ENCODE measurements at places on chromosomes 2 and 18.
A peak's percentile ranks its signal among the peaks of the same experiment; 100 is the strongest.

- DNase-seq, result no peak
Observed at GRCh38 chr18:63476668-63477067, at the start of gene SERPINB5. Gene SERPINB5 (plus strand): TSS chr18:63476958. CDS start chr18:63484429, 7,471 bp downstream.

DNA sequence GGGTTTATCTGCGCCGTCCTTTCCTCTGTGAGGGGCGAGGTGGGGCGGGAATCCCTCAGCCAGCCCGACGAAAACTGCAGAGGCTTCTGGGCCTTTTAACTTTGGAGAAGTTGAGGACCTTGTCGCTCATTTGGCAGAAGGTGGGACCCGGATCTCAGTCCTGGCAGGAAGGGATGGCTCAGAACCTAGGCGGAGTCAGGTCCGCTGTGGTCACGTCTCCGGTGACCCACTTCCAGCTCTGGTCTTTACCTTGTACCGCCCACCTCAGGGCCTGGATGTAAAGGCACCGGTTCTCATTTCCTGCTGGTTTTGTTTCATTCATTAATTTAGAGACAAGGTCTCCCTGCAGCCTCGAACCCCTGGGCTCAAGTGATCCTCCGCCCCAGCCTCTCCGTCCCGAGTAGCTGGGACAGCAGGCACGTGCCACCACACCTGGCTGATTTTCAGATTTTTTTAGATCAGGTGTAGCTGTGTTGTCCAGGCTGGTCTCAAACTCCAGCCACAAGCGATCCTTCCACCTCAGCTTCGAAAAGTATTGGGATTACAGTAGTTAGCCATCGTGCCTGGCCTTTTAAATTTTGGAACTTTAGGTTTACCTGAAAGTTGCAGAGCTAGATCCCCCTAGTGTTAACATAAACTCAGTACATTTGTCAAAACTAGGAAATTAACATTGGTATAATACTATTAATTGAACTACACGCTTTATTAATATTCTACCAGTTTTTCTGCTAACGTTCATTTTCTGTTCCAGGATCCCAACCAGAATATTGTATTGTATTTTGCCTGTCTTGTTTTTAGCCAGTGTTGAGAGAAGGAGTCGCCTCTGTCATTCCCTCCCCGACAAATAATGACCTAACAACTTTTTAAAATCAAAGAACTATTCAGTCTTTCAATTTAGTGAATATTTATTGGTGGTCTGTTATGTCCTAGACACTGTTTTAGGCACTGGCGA is 852 bp downstream of the POLI start:
- DNase-seq, result no peak

GRCh38 chr18:70037431-70038061 is 89.9 kb upstream of the CD226 start:
- DNase-seq, result no peak

DNA sequence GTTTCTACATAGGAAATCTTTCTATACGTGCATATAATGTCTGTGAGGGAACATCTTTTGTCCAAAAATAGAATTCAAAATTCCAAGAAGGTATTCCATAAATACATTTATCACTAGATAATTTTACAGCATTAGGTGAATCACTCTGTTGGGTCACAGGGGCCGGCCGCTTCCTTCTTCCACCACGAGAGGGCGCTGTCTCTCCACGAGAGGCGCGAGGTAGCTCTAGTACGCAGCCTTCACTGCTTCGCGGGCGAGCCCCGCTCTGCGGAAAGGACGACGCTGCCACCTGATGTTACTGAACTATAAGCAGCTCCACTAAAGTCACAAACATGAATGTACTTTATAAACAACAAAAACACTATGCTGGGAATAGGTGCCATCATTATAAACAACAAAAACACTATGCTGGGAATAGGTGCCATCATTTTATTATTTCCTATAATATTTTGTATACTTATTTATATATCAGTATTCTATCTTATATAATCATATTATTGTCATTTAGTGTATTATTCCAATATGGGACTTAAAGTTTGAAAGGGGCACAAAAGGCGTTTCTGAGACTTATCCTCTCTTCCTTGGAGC is 69.4 kb upstream of the REV1 start:
- peak; percentile 71 for DNase-seq

GRCh38 chr18:3448838-3449511 is 997 bp upstream of the TGIF1 start:
- DNase-seq, result peak; percentile 72

DNA sequence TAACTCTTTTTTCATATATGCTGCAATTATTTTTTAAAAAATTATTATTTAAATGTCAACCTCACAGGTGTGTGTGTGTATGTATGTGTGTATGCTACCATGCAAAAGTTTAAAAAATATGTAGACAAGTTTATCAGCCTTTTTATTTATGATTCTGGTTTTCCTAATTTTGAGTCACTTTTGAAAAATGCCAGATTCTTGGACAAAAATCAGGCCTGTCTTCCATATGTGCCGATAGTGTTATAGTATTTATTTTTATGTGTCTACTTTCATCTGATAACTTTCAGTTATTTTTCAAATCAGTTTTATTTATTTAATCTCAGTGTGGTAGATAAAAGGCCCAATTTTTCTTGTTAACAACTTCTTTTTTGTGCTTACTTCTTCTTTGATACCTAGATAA is 176.2 kb downstream of the RDH14 start:
- DNase-seq, result no peak

GRCh38 chr2:12921321-12921720 is 204.6 kb downstream of the TRIB2 start:
- no peak for DNase-seq

- DNase-seq, result no peak
Observed at GRCh38 chr2:230170532-230170931, 49.3 kb downstream of the SP110 start.

GRCh38 chr2:45788401-45788800 is 136.9 kb downstream of the PRKCE start:
- no peak for DNase-seq

GRCh38 chr2:25215948-25216679 is 47.7 kb upstream of the POMC start:
- DNase-seq, result peak; percentile 69

- DNase-seq, result no peak
Observed at GRCh38 chr2:226185616-226186211, 613.9 kb downstream of the IRS1 start.

- DNase-seq, result no peak
Observed at GRCh38 chr2:135245071-135245470, 193.0 kb downstream of the RAB3GAP1 start.

- DNase-seq, result no peak
Observed at GRCh38 chr2:123086613-123087385, 938.3 kb upstream of the CNTNAP5 start.

DNA sequence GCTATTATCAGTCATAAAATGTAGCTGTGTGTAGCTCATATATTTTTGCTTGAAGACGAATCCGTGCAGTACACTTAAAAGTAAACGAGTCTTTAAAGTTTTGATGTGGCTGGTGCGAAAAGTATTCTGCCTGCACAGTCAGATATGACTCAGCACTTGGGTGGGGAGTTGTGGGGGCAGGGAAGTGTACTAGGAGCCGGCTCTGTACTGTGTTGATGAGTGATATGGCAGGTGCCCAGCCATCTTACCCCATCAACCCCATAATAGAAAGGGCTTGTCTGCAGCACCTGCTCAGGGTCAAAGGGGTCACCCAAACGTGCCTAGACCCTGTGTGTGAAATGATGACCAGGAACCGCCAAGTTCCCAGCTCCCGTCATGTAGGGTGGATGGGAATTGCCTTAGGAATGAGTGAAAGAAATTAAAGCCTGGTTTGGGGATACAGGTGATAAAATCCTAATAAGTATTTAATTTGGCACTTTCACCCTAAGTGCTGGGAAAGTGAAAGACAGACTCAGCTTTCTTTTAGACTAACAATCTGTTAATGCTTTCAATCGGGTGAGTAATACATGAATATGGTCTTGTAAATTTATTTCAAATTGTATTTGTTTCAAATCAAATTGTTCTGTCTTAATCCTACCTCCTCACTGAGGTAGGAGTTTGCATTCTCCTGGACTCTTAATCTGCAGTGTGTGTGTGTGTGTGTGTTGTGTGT is 48.0 kb downstream of the BCL2L11 start:
- DNase-seq, result no peak

GRCh38 chr18:37937287-37937686 is 371.7 kb upstream of the CELF4 start:
- no peak for DNase-seq

- peak; percentile 79 for DNase-seq
Observed at GRCh38 chr2:181457121-181457740, at the start of gene ITGA4. Gene ITGA4 (plus strand): TSS chr2:181457386. CDS start chr2:181457655, 269 bp downstream.

DNA sequence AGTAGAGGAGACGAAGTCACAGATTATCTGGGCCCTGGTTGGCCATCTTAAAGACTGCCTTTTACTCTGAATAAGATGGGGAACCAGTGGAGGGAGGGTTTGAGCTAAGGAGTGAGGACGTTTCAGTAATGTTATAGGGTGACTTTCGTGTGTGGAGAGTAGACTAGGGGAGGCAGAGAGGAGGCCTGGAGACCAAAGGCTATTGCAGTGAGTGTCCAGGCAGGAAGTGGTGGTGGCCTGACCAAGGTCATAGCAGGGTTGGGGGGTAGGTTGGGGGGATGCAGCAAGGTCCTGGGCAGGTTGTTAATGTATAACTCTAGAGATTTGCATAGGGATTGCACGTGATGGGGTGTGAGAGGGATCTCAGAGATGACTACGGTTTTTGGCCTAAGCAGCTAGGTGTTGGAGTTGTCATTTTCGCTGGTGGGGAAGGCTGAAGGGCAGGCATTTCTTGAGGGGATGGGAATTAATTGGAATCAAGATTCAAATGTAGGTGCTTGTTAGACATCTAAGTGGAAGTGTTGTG is 4.9 kb downstream of the CEP192 start:
- no peak for DNase-seq

DNA sequence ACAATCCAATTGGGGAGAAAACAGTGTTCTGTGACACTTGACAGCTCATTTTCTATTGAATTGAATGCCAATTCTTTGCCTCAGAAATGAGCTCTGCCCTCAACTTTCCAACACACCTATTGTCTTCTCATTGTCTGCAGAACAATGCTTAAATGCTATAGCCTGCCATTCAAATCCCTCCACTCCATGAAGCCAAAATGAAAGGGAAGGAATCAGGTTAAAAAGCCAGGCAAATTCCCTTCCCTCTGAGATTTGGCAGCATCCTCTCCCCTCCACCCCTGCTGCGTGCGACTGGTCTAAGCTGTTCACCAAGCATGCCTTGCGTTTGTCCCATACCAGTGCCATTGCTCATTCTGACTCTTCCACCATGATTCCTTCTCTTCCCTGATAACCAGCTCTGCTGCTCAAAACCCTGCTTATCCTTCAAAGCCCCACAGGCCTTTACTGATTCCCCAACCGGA is 32.4 kb upstream of the TMEM131 start:
- DNase-seq, result no peak

DNA sequence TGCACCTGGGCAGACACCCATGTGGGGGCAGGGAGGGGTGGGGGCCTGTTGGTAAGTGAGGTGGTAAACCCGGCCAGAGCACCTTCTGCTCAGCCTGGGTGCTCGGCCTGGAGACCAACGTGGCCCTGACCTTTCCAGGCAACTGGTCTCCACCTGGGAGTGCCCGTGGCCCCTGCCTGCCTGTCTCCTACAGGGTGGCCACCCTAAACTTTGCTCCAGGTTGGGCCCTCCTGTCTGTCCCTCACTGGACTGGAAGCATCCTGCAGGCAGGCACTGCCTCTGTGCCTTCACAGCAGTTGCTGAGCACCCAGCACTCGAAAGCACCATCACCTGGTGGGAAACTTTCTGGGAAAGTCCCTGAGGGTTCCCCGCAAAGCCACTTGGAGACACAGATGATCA is 171.3 kb downstream of the TWIST2 start:
- DNase-seq, result no peak

DNA sequence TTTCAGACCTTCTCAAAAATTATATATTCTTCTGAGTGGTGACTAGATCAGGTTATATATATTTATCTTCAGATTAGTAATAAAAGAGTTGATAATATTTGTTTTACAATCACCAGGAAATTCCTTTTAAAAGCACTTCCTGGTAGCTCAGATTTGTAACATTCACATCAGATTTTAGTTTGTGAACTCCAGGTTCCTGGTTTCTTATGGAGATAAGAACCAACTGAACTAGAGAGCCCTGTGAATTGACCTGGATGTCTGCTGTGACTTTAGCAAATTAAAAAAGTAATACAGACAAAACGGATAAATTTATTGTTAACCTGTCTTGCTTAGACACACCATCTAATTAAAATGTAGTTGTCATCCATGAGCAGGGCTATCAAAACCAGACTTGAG is 868.7 kb downstream of the BCL11A start:
- DNase-seq, result no peak

GRCh38 chr2:47064106-47064505 is 91.0 kb downstream of the STPG4 start:
- no peak for DNase-seq

DNA sequence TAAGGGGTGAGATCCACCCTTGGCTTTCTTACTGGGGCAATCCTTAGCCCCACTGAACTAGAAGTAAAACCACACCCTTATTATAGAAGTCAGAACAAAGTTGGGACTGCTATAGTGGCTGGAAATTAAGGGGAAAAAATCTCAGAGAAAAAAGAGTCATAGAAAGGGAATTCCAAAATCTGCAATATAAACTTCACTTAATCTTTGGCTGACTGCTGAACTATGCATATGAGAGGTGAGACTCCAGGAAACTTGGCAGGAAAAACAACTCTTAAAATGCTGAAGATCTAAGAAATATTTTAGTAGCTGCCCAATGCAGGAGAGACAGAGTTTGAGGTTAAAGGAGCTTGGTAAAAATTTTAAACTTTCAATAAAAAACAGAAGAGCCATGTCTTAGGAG is 201.8 kb upstream of the FN1 start:
- DNase-seq, result no peak

DNA sequence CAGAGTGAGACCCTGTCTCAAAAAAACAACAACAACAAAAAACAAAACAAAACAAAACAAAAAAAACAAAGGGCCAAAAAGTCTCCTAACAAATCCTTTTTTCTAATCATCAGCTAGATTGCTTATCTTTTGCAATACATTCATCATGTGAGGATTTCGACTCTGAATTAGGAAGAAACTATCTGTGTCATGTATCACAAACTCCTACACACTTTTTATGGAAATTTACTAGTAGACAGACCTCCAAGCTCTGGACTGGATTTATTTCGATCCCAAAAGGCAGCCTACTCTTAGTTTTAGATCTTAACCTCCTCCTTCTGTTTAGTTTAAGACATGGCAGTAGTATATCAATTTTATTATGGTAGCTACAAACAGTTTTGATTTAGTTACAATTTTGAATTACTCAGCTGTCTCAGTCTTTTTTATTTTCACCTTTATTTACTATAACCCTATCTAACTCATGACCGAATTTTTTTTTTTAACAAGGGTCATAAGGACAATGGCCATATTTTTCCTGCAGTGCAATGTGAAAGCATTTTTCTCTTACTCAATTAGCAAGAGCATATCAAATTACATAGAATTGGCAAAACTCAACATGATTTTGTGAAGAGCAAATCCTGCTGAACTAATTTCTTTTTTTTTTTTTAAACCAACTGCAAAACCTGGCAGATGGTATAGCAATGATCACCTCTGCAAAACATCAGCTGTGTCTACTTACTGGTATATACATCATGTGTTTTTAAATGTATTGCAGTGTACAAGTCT is 10.7 kb upstream of the CCDC88A start:
- no peak for DNase-seq

- no peak for DNase-seq
Observed at GRCh38 chr18:22469061-22469734, 51.5 kb upstream of the CTAGE1 start.
